Endodermal cell (in vitro differentiated cells): ENCODE measurements at places on chromosomes 5 and 9.

DNA sequence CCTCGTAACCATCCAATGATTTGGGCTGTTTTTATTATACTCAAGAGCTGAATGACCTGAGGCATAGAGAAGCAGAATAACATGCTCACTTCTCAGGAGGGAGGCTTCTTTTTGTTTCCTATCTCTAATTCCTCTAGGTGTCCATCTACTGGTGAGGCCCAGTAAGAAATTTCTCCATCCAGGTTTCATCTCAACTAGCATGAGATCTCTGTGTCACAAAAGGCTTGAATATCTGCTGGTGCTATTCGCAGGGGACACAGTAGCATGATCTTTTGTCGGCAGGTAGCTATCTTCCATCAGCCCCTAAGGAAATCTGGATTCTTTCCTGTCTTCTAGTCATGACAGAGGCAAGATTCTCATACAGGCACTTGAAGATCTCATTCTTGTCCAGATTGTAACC is 8.9 kb downstream of the IFNE start:
- no peak for DNase-seq

- DNase-seq = no peak
These were observed 41.0 kb downstream of the AOPEP start for GRCh38 chr9:94767331-94768072.

- no peak for DNase-seq
These were observed 65.2 kb upstream of the RANBP3L start for GRCh38 chr5:36366883-36367282.

DNA sequence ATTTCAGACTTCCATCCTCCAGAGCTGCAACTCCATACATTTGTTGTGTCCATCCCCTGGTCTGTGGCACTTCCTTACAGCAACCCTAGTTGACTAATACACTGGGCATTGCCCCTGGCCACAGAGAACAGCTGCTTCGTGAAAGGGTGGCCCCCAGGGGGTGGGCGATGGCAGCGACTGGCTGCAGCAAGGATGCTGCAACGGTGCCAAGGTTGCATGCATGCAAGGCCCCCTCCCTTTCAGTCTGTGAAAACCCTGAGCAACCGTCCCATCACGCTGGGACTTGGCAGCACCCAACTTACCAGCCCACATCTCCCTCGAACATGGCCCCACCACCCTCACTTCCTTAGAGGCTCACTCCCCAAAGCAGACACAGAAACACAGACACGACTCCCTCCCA is 162.5 kb downstream of the MED10 start:
- no peak for DNase-seq

- DNase-seq = no peak
These were observed 1191.7 kb upstream of the CDH6 start for GRCh38 chr5:30001826-30002225.

- no peak for DNase-seq
These were observed 231.6 kb upstream of the NFIL3 start for GRCh38 chr9:91655215-91655614.
